ENCODE measurements at places on chromosomes 7 and 10.

DNA sequence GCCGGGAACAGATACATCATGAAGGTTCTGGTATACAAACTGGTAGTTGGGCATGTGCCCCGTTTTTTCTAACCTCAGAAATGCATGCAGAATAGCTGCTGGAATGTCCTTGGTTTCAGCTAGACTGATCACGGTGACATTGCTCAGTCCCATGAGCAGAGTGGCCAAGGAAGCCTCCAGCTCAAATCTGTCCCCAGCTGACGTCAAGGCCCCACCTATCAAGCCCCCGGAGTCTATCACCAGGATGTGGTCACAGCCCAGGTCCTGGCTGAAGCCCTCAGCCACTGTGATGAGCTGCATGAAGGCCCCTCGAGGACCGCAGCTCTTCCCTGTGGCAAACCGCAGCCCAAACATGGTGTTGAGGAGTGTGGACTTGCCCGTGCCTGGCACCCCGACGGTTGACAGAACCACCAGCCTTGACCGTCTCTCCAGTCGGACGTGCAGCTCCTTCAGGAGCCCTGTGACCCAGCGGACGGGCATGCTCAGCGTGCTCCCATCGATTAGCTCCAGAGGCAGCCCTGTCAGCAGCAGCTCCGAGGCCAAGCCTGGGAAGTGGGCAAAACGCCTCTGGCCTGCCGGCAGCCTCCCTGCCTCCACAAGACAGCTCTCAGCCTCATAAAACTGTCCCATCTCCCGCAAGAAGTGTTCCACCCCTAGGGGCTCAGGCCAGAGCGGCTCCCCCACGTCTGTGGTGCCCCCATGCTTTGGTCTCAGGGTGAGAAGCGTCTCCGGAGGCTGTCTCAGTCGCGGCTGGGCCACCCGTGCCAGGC, 7.8 kb upstream of the MRPS24 start:
- no peak for DNase-seq

- DNase-seq: no peak
These were observed 6.6 kb downstream of the LRRC18 start for GRCh38 chr10:48932831-48933664.

DNA sequence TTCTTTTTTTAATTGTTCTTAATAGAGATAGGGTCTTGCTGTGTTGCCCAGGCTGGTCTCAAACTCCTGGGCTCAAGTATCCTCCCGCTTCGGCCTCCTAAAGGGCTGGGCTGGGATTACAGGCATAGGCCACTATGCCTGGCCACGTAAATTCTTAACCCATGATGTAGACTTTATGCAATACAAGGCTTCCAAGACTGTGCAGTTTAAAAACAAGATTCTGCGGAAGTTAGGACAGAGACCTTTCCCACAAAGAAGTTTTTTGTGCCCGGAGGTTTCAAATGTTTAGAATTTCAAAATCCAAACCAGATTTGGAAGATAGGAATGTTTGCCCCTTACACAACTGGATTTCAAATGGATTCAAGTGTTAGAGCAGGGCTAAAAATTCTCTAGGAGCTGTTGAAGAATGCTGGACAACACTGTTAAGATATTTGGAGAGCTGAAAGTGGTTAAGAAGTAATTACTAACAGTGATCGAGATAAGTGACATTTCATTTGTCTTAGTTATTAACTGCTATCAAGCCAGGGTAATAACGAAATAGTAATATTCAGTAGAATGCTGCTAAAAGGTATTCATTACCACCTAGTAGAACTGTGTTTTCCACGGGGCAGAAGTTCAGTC, 7.4 kb downstream of the APBB1IP start:
- DNase-seq: no peak

- no peak for DNase-seq
These were observed 63.5 kb upstream of the ZMIZ1 start for GRCh38 chr10:79005126-79005810.

DNA sequence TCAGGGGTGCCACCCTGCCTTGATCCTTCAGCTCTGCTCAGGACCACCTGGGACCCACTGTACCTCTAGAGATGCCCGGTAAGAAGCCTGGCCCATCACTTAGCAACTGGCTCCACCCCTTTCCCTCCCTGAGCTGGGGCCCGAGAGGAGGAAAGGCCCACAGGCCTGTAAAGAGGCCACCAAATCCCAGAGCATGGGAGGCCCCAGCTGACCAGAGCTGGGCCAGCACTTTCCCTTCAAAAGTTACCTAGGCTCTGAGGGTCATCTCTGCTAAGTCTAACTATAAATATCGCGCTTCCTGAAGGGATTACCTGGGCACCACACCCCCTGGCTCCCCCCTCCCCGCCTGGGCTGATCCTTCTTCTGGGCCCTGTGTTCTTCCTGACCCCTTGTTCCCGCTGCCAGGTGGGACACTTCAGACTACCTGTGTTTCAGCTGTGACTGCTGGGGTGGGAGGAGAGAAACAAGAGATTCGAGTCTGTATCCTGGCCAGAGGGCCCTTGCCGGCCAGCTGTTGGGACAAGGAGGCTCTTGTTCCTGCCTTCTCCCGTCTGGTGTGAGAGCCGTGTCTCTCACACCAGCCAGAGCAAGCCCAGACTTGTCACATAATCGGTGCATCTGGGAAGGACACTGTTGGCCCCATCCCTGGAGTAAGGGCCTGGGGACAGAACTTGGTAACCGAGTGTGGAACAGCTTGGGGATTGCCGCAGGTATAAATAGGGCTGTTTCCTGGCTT, 22.8 kb upstream of the ANKRD2 start:
- no peak for DNase-seq

DNA sequence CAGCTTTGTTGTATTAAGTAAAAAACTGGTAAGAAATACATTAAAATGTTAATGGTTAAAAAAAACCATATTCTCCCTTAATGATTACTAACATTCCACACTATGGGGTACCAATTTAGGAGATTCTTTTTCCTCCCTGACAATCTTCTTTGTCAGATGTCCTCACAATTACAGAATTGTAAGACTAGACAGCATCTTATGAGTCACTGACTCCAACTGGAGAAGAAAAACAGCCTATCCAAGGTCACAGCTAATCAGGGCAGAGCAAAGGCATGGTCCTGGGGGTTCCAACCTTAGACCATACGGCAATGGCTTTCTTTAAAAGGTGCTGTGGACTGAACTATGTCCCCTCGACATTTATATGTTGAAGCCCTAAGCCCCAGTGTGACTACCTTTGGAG, 127.6 kb downstream of the DLG5 start:
- DNase-seq: peak; percentile 13

GRCh38 chr7:130070861-130071622, 708 bp downstream of the KLHDC10 start:
- DNase-seq: no peak

- DNase-seq: no peak
These were observed at the start of gene HOXA11 for GRCh38 chr7:27185013-27185853. Gene HOXA11 (minus strand): TSS chr7:27185232. CDS start chr7:27185144, 88 bp downstream.

DNA sequence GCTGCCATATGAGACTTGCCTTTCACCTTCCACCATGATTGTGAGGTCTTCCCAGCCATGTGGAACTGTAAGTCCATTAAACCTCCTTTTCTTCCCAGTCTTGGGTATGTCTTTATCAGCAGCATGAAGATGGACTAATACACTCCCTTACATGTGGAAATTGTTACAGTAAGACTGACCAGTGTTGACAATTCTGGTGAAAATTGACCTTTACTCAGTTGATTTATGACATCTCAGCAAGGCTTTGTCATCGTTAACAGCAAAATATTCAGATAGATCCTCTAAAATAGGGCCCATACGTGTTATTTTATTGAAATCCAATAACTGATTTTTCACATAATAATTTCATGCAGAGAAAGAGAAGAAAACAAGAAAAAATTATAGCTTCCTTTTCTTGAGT, 377.9 kb upstream of the SEMA3C start:
- no peak for DNase-seq
